Lung (tissue), 17 donors: ENCODE measurements at places on chromosomes 5 and 9.

DNA sequence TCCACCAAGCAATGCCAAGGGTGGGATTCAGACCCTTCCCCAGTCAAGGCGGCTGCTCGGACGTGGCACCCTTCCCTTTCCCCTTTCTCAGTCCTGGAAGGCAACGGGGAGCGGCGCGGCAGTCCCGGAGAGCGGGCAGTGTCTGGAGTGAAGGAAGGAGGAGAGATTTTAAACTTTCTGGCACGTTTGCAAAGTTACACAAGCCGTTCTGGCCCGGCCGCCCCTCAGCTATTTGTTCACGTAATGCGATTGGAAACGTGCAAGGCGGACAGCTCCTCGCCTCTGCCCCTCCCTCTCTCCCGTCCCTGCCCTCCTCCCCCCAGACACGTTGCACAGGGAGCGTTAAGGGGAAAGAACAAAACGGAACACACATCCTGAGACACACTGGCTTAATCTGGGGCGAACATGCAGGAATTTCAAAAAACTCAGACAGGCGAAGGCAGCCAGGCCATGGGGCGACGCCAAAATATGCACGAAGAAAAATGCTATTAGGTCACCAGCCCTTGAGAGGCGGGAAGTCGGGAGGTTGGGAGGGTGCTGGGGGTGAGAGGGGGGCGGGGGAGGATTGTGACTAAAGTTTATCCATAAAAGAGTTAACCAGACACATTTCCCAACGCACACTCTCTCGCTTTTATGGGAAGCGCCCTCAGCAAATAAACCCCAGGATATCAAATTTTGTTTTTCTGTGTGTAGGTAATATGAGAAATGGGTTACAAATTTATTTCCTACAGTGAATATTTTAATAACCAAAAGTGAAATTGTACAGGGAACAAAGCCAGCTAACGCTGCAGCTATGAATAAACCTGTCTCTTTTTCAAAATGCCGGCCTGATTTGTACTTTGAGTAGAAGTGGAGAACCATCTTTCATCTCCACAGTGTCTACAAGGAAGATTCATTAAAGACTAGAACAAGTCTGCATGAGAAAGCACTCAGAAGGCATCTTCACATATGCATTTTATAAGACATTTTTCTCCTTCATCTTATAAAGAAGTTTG, at the start of gene LOX:
TSS of gene LOX (minus strand) at position 144 of the 995 bp plus-strand sequence. CDS start 274 bp downstream, outside the sequence.
- peak; percentile 96 for DNase-seq

- DNase-seq: no peak
Measured at GRCh38 chr5:72281764-72282499, 38.1 kb downstream of the MRPS27 start.

- DNase-seq: no peak
Measured at GRCh38 chr5:62980884-62981283, 402.3 kb downstream of the LRRC70 start.

- peak; percentile 87 for DNase-seq
Measured at GRCh38 chr5:15752663-15753285, 252.8 kb downstream of the FBXL7 start.

GRCh38 chr5:57635146-57635777, 152.7 kb upstream of the ACTBL2 start:
- no peak for DNase-seq

GRCh38 chr5:174514983-174515394, 209.4 kb upstream of the MSX2 start:
- no peak for DNase-seq

GRCh38 chr9:99433095-99433494, 211.0 kb downstream of the SEC61B start:
- DNase-seq: no peak

DNA sequence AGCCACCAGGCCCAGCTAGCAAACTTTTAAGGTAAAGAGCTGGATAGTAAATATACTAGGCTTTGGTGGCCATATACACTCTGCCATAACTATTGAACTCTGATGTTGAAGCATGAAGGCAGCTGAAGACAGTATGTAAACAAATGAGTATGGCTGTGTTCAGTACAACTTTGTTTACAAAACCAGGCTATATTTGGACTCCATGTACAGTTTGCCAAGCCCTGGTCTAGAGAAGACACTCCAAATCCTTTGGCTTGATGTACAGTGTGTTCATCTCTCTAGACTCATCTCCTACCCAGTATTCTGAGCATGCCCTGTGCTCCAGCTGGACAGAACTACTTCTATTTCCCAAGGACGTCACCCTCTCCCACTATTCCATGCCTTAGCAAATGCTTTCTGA, 54.3 kb upstream of the MEGF10 start:
- DNase-seq: no peak

DNA sequence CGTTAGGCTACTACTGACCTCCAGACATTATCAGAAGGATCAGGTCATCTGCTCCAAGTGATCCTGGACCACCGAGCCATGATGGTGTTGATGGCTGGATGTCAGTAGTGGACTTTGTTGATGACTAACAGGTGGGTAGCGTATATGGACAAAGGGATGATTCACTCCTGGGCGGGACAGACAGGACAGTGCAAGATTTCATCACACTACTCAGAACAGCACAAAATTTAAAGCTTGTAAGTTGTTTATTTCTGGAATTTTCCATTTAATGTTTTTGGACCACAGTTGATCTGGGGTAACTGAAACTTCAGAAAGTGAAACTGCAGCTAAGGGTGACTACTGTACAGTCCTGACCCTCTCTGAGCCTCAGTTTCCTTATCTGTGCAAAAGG, 12.7 kb downstream of the PDGFRB start:
- no peak for DNase-seq

- no peak for DNase-seq
Measured at GRCh38 chr9:82147798-82148425, 159.3 kb downstream of the SPATA31D1 start.

GRCh38 chr5:167987490-167988280, 303.8 kb upstream of the WWC1 start:
- no peak for DNase-seq
